HS-27A (cell line): ENCODE measurements at places on chromosomes 11 and 22.

DNA sequence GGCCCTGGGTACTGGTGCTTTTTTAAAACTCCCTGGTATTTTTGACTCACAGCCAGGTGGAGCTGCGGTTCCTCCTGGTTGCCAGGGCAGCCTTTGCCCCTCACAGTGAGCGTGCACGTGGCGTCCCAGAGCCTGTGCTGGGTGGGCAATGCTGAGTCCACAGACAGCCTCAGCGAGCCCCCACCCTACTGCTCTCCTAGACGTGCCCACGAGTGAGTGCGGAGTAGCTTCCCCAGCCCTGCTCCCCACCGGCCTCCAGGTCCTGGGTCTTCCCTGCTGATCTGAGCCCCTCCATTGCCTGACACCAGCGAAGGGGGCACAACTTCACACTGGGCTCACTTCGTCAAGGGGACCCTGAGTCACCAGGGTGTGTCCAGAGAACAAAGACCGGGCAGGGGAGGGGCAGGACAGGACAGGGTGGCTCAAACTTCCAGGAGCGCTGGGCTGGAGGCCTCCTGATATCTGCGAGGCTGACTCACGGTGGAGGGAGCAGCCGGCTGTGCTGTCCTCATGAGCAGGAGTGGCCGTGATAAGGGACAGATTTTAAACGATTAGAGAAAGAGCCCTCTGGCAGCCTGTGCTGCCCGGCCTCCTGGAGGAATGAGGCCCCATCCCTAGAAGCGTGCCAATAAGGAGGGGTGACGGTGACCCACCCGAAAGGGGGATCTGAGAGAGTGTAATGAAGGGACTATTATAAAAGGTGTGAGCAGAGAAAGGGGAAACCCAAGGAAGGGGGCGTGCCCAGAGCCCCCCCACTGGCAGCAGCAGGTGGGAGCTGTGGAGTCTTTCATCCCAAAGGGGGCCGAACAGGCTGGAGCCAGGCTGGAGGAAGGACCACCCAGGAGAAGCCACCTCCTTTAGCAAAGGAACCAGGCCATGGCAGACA is 129.3 kb upstream of the FGF3 start:
- peak; percentile 30 for DNase-seq

GRCh38 chr22:22928666-22929380 is 41.2 kb downstream of the IGLL5 start:
- no peak for DNase-seq

DNA sequence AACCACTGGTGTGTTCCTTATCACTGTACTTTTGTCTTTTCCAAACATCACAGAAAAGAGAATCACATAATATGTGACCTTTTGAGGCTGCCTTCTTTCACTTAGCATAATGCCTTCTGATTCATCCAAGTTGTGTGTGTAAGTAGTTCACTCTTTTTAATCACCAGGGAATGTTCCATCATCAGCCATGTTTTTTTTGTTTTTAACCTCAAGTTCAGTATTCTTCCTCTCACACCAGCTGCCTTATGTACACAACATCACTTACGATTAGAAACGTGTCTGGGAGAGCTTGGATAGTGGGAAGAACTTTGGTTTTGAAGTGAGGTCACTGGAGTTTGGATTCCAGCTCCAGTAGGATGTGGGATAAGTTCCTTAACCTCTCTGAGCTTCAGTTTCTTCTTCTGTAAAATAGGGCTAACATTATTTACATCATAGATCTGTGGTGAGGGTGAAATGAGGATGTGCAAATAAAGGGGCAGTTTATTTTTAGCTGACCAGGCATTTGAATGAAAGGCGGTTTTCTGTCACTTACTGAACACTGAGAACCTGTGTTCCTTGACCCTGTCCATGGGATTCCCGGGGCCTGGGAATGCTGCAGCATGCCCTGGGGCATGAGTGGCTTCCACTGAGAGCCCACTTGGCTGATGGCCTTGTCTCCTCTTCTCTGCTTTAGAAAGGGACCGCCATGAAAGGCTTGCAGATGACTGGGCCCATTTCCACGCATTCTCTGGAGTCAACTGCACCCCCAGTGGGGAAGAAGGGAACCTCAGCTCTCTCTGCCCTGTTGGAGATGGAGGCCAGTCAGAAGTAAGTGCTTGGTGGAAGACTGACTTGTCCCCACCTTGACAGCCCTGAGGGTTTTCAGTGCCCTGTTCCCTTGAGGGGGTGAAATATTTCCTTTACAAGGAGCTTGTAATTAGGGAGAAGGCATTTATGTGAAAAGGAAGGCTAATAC is 92.6 kb downstream of the DEPDC5 start:
- no peak for DNase-seq

DNA sequence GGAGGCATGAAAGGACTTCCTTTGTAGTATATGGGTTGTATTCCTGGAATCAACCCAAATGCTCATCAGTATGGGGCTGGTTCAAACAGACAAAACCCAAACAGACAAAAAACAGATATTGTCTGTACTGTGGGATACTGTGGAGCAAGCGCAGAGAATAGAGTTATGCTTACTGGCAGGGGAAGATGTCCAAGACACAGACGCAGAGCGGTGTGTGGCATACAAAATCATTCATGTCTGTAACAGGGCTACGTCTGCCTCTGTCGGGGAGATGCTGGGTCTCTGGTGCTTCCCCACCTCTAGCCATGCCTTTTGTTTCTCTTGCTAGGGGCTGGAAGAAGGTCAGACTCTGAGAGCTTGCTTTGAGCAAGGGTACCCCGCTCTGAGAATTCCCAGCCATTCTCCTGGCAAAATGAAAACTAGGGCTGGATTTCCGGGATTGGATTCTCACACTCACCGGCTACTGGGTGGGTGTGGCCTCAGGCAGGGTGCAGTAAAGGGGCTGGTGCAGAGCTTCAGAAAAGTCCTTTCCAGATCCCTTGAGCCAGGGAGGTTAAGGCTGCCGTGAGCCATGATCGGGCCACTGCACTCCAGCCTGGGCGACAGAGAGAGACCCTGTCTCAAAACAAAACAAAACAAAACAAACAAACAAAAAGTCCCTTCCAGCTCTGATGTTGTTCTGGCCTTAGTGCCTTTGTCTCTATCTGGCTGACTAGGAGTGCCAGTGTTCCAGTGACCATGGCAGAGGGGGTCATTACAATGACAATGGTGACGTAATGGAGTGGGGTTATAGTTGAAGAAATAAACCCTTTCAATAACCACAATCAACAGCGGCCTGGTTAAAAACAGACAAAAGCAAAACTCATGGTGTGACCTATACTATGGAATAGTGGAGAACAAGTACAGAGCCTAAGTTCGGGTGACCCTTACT is 2.9 kb upstream of the ABCC8 start:
- DNase-seq: no peak

DNA sequence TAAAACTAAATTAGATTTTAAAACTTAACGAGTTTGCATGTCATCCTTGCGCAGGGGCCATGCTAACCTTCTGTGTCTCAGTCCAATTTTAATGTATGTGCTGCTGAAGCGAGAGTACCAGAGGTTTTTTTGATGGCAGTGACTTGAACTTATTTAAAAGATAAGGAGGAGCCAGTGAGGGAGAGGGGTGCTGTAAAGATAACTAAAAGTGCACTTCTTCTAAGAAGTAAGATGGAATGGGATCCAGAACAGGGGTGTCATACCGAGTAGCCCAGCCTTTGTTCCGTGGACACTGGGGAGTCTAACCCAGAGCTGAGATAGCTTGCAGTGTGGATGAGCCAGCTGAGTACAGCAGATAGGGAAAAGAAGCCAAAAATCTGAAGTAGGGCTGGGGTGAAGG is 10.6 kb downstream of the LIMK2 start:
- DNase-seq: no peak

DNA sequence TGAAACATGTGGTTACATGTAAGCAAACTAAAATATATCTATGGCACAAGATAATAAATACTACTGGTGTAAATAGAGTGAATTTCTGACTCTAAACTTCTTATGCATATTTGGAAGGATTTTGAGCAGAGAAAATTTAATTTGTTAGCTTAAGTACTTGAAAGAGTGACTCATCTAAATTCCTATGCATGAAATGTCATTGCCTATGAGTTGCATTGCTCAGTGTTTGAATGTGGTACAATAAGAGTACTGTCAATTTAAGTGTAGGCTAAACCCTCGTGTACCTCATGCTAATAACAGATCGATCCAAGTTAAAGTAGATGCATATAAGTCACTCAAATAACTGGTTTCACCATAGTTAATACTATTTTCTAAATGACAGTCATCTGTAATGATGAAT is 5.3 kb upstream of the CARD18 start:
- DNase-seq: no peak

- no peak for DNase-seq
Observed at GRCh38 chr11:64670975-64671374, 52.0 kb downstream of the NRXN2 start.

GRCh38 chr11:21179770-21180169 is 510.4 kb downstream of the NELL1 start:
- no peak for DNase-seq

DNA sequence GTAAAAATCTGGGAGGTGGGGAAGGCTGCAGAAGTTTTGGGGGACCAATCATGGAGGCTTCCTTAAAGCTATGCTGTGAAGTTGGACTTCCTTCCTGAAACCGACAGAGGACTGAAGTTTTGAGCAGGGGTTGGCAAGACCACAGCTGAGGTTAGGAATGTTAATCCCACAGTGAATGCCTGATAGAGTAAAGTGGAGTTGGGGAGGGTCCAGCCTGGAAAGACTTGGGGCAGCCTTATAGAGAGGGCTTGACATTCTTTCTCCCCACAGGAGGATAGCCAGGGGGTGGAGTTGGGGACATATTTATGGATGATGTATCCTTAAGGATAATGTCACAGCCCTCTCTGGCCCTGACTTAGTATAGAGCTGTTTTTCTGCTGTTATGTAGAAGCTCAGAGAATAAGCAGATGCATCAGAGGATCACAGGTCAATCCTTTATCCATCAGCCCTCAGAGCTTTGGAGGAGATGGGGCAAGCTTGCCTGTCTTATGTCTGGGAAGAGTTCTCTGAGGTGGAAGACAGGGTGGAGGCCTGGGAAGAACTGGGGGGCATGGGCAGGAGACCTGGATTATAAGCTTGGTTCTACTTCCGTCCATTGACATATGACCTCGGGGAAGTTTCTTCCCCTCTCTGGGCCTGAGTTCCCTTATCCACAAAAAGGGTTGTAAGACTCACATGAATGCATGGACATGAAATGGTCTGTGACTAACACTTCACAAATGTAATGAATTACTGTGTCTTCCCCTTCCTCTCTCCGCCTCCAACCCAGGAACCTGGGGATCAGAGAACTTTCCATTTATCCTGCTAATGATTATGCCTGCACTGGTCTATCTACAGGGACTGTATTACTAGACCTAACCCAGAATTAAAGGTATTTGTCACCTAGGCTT is 317.8 kb downstream of the MIAT start:
- DNase-seq: no peak

DNA sequence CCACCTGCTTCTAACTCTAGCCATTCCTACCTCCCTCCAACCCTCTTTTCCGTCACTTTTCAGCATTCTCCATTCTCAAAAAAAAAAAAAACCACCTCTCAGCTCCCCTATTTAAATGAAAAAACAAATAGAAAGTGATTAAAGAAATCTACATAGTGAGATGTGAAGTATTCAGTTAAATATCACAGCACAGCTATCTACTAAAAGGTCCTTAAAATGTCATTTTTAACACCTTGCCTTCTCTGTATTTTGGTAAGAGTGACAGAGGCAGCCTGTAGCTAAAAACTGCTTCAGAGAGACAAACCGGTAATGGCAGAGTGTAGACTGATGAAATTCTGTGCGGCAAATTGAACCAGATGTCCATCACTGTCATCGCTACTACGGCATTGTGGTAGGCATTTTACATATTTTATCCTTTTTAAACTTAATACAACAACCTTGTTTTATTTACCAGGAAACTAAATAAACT is 346 bp upstream of the ALG9 start:
- no peak for DNase-seq

DNA sequence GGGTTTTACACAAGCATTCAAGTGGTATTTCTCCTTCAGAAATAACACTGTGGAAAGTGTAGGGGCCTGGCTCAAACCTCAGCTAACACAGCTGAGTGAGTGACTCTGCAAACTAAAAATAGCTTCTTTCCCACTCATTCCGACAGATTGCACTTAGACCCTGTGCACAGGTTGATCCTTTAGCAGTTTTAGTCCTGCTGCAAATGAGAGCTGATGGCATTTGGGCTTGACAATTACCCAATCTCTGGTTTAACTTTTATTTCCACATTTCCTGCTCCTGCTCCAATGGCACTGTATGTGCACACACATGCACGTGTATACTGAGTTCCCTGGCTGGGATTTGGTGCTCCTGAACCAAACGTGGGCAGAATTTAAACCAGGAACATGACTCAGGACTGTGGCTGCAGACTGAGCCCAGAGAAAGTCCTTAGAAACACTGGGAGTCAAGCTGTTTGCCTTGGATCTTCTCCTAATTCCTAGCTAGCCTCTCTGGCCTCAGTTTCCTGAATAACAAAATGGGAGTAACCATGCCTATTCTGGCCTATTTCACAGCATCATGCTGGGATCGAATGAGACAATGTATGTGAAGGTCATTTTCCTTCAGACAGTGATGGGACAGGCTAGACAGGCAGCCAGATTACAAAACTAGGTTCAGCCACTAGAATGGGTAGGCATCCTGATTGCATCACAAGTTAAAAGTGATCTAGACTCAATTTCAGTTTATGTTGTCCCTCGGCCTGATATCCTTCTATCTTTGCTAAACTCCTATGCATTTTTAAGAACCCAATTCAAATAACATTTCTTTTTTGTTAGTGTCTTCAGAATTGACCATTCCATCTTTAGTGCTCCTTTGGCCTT is 58.2 kb downstream of the SERGEF start:
- DNase-seq: no peak

GRCh38 chr22:43624144-43624998 is 187.7 kb downstream of the EFCAB6 start:
- no peak for DNase-seq

GRCh38 chr11:10377183-10377582 is 72.3 kb downstream of the ADM start:
- no peak for DNase-seq

GRCh38 chr11:68004551-68005335 is 846 bp upstream of the UNC93B1 start:
- no peak for DNase-seq

- peak; percentile 7 for DNase-seq
Observed at GRCh38 chr11:71372693-71373657, 75.2 kb downstream of the DHCR7 start.

DNA sequence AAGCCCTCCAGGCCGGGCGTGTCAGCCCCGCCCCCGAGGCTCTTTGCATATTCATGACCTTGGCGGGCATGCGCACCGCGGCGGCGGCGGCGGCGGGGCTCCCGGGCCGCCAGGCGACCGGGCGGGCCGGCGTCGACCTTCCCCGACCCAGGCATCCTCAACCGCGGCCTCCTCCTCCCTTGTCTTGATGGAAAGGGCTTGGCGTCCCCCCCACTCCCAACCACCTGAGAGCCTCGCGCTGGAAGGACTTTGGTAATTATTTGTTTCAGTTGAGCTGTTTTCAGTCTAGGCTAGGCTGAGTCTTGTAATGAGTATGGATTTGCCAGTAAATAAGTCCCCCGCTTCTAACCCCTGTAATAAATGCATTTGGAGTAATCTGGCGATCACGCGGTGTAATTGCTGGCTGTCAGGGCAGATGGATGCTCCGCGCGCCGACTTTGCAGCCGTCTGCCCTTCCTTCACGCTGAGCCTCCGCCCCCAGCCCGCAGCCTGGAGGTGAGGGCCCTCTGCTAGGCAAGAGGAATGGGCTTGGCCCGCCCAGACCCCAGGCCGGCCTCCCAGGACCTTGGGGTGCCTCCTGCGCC is 25.2 kb downstream of the FLRT1 start:
- DNase-seq: no peak
